H1 (cell line): ENCODE measurements at places on chromosomes 13 and 19. TPM values are rescaled to one million over a fixed set of nuclear protein-coding genes. Genes with fewer than 3 reads are reported as not detected.

The DZIP1 gene
- 24.6 and 28.0 TPM in 2 replicates for total RNA-seq

The BICRA gene
- 29.2 and 30.0 TPM in 2 replicates for total RNA-seq

The SULT2A1 gene
- not detected in 2 replicates for total RNA-seq

The METTL21C gene
- not detected in 2 replicates for total RNA-seq

The KCNC3 gene
- total RNA-seq, result 7.2 and 8.5 TPM in 2 replicates

- DNase-seq, result no peak
Measured at GRCh38 chr13:46479283-46479682, 73.7 kb upstream of the LRCH1 start.

- DNase-seq, result no peak
Measured at GRCh38 chr13:101211261-101211660, 205.0 kb downstream of the NALCN start.

- no peak for DNase-seq
Measured at GRCh38 chr13:98048265-98048664, 94.6 kb upstream of the FARP1 start.

- DNase-seq, result no peak
Measured at GRCh38 chr13:42259515-42259914, 12.4 kb upstream of the AKAP11 start.

GRCh38 chr19:41699968-41700323 lies 8.5 kb upstream of the CEACAM5 start:
- no peak for DNase-seq

GRCh38 chr19:38845374-38846024 lies 4.3 kb downstream of the HNRNPL start:
- no peak for DNase-seq

DNA sequence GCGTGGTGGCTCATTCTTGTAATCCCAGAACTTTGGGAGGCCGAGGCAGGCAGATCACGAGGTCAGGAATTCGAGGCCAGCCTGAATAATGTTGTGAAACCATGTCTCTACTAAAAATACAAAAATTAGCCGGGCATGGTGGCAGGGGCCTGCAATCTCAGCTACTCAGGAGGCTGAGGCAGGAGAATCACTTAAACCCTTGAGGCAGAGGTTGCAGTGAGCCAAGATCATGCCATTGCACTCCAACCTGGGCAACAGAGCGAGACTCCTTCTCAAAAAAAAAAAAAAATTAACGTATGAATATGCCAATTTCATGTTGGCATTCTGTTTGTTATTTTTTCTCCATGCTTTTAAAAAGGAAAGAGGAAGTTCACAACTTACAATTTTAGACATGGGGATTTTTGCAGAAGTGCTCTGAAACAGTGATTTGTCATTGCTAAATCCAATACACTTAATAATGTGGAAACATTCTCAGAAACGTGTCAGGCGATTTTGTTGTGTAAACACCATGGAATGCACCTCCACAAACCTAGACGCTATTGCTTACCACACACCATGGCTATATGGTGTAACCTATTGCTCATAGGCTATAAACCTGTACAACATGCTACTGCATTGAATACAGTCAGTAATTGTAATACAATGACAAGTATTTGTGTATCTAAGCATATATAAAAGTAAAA lies 115.9 kb upstream of the PCDH20 start:
- DNase-seq, result no peak

- no peak for DNase-seq
Measured at GRCh38 chr19:47742634-47743033, 2.7 kb upstream of the NOP53 start.

DNA sequence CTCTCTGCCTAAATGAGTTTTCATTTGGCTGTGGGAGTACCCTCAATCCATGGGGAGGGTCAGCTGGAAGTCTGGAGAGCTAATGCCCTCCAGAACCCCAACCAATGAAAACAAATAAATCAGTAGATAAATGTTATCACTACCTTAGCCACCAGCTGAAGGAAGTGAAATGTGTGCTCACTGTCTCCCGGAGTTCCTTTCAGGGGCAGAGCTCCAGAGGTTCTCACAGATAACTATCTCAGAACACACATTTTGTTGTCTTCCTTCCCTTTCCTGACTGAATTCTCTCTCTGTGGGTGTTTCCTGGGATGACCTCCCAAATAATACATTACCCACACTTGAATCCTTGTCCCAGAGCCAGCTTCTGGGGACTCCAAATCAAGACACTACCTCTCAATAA lies 779.6 kb downstream of the DIAPH3 start:
- DNase-seq, result no peak

GRCh38 chr13:101059793-101060192 lies 356.5 kb downstream of the NALCN start:
- no peak for DNase-seq

- DNase-seq, result no peak
Measured at GRCh38 chr13:46562152-46562551, 9.2 kb downstream of the LRCH1 start.
